ENCODE measurements at places on chromosomes 5 and 9.

DNA sequence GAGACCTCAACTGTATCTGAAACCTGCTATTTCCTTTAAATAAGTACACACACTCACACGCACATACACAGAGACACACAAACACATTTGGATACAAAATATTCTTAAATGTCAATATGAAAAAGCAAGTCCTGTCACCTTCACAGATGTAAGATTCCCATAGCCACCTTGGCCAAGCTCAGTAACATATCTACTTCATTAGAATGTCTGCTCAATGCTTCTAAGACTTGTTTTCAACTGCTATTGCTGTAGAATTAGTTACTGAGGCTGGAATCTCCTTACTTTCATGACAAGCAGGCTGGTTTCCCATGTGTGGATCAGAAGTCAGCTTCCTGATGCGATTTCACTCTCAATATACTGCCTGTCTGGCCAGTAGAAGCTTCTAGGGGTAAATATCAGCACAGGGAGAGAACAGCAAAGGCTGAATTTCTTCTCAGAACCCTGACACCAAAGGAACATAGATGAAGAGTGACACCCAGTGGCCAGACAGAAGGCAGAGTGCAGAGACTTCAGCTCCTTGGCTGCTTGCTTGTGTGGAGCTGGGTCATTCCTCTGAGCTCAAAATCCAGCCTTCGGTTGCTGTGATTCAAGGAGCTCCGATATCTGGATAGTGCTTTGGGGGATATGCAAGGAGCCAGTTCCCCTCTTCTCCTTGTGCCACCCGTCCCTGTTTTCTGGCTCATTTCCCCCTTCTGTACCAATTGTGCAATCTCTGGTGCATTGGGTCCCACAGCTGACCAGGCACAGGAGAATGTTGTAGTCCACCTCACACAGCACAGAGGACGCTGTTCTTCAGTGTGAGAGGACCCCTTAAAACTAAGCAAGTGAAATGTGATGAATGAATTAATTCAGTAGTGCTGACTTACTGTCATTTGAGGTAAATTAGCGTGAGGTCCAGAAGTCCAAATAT is 26.6 kb upstream of the ABLIM3 start:
- DNase-seq = peak; percentile 78

- DNase-seq = peak; percentile 83
Observed at GRCh38 chr5:151741678-151742423, 16.6 kb downstream of the ATOX1 start.

- DNase-seq = no peak
Observed at GRCh38 chr9:127634021-127634420, 21.9 kb downstream of the STXBP1 start.

DNA sequence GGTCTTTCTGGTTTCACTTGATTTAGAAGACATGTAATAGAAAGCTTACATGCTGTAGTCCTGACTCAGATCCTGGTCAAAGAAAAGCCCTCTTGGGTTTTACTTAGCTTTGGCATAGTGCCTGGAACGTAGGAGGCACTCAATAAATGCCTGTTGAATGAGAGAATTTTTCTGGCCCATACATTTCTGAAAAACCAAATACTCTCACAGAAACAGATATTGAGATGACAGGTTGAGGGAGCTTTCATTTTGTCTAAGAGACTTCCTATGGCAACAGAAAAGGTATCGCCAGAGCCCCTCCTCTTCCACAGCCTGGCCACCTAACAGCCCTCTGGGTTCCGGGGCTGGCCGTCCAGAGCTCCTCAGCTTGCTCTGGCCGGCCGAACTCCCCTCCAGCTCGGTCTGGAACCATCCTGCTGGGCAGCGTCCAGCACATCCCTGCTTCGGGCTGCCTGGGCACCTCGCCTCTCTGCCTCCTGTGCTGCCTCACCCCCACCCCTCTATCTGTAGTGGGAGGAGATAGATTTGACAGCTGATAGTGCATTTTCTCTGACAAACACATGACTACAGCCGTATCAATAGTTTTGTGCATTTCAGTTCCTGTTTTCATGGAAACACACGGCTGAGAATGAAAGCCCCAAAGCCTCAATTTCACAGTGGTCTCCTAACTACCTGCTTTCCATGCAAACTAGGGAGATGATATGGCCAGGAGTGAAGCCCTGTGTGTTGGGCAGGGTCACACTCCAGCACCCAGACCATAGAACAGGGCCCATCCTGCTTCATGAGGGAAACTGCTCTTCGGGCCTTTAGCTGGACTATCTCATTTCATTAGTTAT is 1.1 kb downstream of the IL4 start:
- peak; percentile 97 for DNase-seq

GRCh38 chr5:173858021-173858669 is 30.0 kb upstream of the CPEB4 start:
- DNase-seq = no peak

DNA sequence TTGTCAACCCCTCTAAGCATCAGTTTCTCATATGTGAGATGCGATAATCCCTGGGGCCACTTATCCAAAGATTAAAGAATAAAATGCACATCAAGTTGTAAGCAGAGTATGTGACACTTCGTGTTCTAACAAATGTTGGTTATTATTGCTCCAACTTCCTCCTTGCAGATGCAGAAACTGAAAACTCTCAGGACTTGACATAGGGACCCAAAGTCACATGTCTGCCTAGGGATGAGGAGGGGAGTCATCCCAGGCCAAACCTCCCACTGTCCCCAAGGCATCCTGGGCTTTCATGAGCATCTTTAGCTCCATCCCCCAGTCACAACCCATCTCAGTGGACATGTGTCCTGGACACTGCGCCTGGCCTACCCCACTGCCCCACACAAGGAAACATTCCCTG is 27.5 kb upstream of the SYK start:
- DNase-seq = no peak

GRCh38 chr5:79225026-79225425 is 10.9 kb upstream of the JMY start:
- DNase-seq = peak; percentile 41

DNA sequence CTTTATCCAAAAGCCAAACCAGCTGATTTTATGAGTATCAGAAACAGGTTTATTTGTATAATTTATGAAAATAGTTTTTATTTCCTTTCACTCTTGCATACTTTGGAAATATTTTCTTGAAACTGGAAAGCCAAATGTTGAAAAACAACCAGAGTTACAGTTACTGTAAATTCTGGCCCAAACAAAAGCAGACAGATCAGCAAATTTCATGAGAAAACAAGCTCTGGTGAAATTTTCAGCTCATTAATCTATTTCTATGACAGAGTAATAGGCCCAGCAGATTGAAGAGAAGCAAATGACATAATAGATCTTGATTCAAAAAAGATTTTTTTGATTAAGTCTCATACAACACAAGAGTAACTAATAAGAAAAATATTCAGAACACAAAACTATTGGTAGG is 182.7 kb downstream of the ENC1 start:
- DNase-seq = no peak

DNA sequence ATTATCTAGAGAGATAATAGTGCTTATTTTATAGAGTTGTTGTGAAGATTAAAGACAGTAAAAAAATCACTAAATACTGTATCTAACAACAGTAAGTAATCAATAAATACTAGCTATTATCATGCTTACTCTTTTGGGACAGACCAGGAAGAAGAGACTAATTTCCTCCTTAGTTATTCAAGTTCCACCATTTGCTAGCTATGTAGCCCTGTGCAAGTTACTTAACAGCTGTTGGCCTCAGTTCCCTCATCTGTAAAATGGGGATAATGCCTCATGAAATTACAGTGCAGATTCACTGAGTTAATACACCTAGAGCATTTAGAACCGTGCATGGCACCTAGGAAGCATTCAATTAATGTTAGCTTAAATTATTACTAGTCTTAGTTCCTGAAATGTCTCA is 2.6 kb downstream of the RBM18 start:
- no peak for DNase-seq

GRCh38 chr9:137315581-137316011 is 13.5 kb upstream of the NRARP start:
- DNase-seq = no peak

GRCh38 chr9:21684231-21684630 is 118.2 kb upstream of the MTAP start:
- no peak for DNase-seq

- DNase-seq = no peak
Observed at GRCh38 chr5:65730910-65731309, 8.9 kb downstream of the NLN start.

GRCh38 chr5:62588668-62589067 is 10.0 kb downstream of the LRRC70 start:
- no peak for DNase-seq

DNA sequence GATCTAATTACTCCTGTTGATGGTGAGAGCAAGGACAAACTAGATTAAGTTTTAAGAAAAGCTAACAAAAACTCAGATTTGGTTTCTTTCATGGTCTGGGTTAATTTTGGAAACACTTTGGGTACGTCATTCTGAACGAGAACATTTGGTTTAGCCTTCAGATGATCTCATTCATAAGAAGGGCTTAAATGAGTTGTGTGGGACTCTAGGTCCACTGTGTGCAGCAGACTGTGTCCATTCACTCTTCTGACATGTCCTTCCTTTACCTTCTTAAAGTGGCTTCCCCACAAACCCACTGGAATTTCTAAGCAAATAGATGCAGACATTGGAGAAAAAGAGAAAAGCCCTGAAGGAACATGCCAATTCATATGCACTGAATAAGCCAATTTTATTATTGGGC is 96.8 kb downstream of the FBXO4 start:
- DNase-seq = no peak

DNA sequence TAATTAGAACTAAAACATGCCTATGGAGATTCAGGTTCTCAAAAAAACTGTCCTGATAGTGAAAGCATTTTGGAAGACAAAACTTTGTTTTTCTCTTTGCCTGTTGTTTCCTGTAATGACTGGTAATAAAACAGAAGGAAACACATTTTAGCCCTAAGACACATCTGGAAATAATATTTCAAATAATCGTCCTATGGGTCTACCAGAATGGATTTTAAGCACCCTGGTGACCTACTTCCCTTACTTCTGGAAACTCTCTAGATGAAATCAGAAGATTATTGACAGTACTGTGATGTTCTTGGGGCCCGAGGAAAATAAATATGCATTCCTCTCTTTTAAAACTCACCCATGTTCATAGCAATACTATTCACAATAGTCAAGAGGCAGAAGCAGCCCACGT is 110.1 kb upstream of the TLE4 start:
- no peak for DNase-seq

GRCh38 chr5:27020973-27021372 is 17.4 kb downstream of the CDH9 start:
- DNase-seq = peak; percentile 38

- DNase-seq = no peak
Observed at GRCh38 chr5:81253875-81254274, 20.8 kb downstream of the CKMT2 start.

- DNase-seq = peak; percentile 14
Observed at GRCh38 chr9:111615928-111616327, 15.2 kb upstream of the DNAJC25 start.

DNA sequence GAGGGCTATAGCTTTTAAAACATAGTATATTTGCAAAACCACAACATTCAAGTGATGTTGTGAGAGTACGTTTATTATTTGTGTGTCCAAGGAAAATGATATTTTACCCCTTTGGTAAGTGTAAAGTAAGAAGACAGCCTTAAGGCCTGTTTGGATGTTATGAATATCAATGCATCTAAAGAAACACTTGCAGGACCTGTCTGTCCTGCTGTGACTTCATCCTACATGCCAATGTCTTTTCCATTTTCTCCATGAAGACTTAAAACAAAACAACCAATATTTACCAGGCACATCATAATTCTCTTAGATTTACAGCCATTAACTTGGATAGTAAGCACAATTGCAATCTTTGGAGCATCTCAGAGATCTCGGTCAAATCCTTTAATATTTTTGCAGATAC is 29.0 kb downstream of the PRLR start:
- DNase-seq = no peak

DNA sequence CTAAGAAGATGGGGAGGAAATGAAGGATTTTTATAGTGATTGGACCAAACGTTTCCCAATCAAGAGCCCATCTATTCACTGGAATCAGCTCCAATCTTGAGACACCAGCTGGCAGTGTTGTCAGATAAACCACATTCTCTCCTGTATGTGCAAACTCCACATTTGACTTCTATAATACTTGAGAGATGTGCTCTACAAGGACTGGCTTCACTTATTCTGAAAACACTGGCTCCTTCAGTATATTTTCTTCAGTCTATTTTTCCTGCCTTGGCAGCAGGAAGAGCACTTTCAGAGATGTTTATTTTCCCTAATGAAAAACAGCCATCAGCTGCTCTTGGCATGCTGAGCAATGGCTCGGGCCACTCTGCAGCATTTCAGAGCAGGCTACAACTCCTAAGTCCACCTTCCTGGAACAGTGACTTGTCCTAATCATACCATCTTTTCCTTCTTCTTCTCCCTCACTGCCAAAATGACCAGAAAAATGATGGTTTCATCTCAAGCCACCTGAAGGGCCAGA is 96.9 kb upstream of the FSTL4 start:
- DNase-seq = peak; percentile 3

DNA sequence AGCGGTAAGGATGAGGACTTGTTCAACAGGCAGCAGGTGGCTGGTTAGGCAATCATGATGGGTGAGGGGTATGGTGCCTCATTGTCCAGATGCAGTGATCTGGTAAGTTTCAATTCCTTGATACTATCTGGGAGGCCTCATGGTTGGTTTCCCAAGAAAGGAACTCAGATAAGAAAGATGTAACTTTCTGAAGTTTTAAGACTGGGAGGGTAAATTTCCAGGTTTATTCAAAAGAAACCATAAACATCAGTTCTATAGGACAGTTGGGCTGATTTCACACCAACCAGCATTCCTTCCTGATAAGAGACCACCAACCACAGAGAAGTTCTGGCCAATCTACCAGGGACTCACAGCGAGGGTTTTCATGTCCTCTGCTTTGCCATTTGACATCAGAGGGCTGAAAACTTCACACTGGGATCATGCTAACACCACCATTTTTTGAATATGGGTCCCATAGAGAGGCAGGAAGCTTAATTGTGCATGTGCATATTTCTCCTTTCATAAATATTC is 773 bp upstream of the AGGF1 start:
- no peak for DNase-seq

DNA sequence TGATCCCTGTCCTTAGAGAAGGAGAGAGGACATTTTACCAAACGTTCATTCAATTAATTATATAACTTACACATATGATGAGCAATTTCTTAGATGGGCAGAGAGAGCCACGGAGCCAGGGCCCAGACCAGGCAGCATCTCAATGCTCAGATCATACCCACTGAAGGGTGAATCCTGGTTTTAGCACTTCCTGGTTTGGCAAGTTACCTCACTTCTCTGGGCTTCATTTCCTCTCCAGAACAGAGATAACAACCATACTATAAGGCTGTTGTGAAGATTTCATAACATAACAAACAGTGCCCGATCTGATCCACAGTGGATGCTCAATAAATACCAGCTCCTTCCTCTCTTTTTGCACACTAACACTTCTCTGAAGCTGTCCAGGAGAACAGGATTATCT is 271.1 kb downstream of the DENND1A start:
- DNase-seq = no peak

GRCh38 chr5:79901631-79902030 is 89.4 kb downstream of the MTX3 start:
- no peak for DNase-seq

DNA sequence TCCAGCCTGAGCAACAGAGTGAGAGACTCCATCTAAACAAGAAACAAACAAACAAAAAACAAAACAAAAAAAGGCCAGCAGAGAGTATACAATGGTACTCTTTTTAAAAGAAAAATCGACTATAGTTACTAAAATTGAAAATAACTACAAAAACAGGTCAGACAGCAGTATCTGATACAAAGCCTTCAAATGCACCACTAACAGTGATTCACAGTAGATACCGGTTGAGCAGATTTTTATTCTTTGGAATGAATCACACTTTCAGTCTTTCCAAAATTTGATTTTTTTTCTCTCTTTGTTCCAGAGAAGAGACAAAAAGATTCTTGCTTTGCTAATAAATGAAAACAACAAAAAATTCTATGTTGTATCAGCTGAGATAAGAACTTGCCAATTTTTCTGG is 36.9 kb downstream of the ROR2 start:
- no peak for DNase-seq

All from fibroblast of skin of abdomen (primary cell).